ENCODE measurements at places on chromosomes 7 and 10.

DNA sequence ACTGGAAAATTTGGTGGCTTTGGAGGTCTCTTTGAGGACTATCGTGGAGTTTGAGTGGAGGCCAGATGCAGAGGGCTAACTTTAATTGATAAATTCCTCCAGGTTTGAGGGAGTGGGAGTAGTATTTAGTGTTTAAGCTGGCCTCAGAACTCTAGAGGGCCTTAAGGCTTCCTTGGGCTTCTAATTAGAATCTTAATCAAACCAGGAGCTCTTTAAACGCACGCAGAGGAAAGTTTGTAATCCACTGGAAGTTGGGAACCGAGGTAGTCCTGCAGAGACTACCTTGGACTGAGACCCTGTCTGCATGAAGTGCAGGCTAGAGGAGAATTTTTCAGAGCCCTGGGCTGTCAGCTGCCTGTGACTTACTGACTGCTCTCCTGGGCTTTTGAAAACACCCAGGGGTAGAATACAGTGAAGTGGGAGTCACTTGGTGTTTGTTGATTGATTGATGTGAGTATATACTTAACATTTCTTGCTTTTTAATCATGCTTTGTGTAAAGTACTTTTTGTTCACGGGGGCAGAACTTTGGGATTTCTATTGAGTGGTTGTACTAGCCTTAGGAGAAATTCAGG is 5.9 kb downstream of the SPAG6 start:
- DNase-seq = no peak

- DNase-seq = no peak
These were observed 862.6 kb downstream of the NRG3 start for GRCh38 chr10:82737549-82737948.

- no peak for DNase-seq
These were observed 10.7 kb downstream of the INPP5A start for GRCh38 chr10:132548106-132548823.

GRCh38 chr7:100894860-100895700 is 608 bp downstream of the ACHE start:
- peak; percentile 44 for DNase-seq

GRCh38 chr10:125820701-125821100 is 2.4 kb downstream of the UROS start:
- DNase-seq = no peak

- no peak for DNase-seq
These were observed 494.1 kb downstream of the SH2D4B start for GRCh38 chr10:81031774-81032173.

DNA sequence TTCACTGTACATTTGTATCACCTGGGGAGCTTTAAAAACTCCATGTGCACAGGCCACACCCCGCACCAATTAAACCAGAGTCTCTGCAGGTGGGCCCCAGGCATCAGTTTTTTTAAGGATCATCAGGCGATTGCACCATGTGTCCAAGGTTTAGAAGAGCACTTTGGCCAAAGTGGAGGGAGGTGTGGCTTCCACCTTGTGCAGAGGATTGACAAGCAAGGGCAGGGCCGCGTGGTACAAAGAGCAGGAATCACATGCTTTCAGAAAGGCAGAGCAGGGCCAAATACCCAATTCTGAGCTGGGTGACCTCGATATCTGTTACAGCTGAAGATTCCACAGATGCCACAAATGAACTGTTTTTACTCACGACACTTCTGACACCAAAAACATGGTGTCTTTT is 52.4 kb downstream of the NOC3L start:
- DNase-seq = no peak

DNA sequence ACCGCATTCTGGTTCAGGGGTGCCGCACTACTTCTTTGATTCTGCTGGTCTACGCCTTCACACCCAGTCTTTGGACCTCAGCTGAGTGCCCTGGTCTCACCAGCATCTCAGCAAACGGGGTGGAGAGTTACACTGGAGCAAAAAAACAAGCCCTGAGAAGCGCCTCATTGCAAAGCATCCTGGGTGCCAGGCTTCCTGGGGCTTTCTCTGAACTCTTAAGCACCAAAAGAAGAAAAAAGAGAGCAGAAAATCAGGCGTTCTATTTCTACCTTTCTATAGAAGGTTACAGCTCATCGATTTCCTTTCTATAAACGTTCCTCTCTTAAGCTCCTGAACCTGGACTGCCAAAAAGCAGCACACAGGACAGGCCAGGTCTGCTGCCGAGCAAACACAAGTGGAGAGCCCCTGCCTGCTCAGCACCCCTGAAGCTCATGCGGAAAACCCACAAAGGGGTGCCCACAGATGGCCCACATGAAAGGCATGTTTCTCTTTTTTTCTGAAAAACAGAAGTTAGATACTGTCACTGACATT is 217.9 kb downstream of the SFMBT2 start:
- peak; percentile 59 for DNase-seq

GRCh38 chr10:3355536-3355935 is 183.0 kb upstream of the PITRM1 start:
- DNase-seq = no peak

DNA sequence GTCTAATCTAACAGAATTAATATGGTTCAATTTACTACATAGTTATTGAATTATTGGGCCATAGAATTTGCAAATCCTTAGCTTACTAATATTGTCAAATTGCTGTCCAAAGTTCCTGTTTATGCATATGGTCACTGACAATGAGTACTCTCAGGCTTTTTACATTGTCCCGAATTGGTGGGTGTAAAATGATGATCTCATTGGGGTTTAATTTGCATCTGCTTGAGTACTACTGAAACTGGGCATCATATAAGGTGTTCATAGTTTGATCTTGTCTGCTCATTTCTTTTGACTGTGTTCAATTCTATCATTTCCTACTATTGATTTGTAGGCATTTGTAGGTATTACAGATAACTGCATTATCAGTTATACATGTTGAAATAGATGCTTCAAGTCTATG is 12.7 kb downstream of the ABCA13 start:
- no peak for DNase-seq

- DNase-seq = no peak
These were observed 2.6 kb downstream of the ZNF655 start for GRCh38 chr7:99560834-99561736.

DNA sequence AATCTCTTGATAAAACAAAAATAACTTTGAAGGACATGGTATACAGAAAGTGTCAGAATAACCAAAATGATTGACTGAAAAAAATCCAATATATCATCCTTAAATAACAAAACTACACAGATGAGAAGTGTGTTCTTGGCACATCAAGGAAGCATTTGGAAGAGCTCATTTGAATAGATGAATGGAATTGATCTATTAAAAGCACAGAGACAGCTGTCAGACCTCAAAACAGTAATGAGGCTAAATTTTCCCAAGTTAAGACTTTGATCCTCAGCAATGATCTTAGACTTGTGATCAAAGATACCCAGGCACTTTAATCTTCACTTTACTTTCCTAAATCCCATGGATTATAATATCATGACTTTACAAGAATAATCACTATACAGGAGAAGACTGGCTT is 395.4 kb upstream of the NFE2L3 start:
- DNase-seq = no peak

GRCh38 chr7:148356303-148356702 is 234.3 kb upstream of the C7orf33 start:
- no peak for DNase-seq

DNA sequence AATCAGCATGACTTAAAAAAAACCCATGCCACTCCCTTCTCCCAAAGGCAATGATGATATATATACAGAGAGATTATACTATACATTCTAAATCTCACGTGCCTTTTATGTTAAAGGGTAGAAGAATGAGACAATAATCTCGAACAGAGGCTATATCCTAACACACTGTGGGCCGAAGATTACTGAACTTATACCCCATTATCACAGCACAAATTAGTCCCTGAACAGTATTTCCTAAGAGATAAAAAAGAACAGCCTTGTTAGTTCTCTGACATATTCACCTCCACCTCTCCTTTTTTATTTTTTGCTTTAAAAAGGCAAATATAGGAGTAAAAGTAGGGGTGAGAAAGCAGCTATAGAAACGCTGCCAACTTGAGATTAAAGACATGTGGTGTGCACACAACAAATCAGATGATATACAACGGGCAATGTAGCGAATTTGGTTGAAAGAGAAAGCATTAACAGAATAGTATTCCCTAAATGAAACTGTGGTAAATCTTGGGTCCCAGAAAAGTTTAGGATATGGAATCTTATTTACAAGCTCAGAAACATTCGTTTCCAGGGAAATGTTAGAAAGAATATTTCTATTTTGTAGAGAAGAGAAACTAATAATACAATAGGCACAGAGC is 69.5 kb downstream of the JMJD1C start:
- DNase-seq = no peak

- DNase-seq = no peak
These were observed 171.3 kb downstream of the MAGI2 start for GRCh38 chr7:79282070-79282694.

DNA sequence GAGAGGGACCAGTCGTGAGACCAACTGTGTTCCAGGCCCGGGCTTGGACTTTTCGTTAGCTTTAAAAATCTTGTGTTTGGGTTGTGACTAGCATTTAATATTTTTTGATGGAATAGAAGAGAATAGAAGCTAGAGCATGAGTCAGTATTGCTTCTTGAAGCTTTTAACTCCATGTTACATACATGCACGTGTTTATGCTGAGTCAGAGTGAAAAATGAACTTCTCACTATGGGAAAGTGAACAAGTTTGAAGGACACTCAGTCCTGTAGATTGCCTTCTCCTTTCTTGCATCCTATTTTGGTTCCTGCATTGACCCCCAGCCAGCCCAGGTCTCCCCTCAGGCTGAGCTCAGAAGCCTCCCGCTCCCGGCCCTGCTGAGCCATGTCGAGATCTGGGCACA is 31.8 kb downstream of the GHRHR start:
- DNase-seq = no peak

- DNase-seq = no peak
These were observed at the start of gene SLC13A4 for GRCh38 chr7:135728136-135728669. SLC13A4 (minus strand) TSS chr7:135728186; CDS start chr7:135727496, 690 bp downstream.

DNA sequence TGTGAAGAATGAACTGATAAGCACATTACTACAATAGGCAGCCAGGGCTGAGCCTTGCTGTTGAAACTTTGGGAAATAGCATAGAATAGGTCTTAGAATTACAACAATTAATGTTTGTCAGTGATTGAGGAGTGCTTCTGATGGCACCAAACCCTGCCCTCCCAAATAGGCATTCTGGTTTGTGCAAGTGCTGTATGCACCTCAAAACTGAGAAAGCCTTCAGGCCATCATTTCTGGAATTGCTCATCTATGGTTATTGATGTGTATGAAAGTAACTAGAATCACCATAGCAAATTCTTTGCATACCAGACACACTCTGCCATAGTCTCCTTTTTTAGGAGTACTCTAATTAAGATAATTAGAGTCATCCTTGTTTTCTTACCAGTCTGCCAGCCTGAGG is 585.0 kb upstream of the MBL2 start:
- DNase-seq = no peak
